ENCODE measurements at places on chromosomes 13 and 19. TPM values are rescaled to one million over a fixed set of nuclear protein-coding genes. Genes with fewer than 3 reads are reported as not detected.

DNA sequence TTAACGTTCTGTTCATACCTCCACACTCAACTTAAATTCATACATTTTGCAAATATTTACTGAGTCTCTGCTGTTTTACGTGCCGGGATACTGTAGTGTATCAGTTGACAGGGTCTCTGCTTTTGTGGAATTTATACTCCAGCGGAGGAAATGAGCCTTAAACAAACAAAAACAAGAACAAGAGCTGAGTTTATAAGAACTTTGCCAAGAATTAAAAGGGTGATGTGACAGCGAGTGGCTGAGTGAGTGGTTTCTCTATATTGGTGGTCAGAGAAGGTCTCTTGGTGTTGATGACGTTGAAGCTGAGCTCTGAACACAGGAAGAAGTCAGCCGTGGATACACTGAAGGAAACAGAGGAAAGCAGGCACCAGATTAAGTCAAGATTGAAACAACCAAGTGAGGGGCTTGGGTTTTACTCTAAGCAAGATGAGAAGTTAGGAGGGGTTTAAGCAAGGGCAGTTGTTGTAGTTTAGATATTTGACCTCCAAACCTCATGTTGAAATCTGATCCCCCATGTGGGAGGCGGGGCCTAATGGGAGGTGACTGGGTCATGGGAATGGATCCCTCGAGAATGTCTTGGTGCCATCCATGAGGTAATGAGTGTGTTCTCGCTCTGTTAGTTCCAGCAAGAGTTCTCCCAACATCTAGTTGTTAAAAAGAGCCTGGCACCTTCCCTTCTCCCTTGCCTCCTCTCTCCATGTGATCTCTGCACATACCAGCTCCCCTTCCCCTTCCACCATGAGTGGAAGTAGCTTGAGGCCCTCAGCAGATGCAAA is 248.3 kb downstream of the DCLK1 start:
- no peak for DNase-seq

DNA sequence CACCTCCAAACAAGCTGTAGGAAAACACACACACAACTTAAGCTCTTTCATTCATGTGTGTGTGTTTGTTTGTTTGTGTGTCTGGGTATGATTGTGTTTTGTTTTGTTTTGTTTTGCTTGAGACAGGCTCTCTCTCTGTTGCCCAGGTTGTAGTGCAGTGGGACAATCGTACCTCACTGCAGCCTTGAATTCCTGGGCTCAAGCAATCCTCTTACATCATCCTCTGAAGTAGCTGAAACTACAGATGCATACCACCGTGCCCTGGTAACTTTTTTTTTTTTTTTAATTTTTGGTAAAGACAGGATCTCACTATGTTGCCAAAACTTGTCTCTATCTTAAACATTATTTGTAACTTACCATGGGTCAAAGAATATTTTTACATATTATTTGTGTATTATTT is 431.7 kb downstream of the SLITRK1 start:
- DNase-seq, result peak; percentile 7

GRCh38 chr19:12513531-12514061 is 29.0 kb upstream of the ZNF709 start:
- DNase-seq, result no peak

PTBP1 gene
- 88.9 TPM for total RNA-seq

DNA sequence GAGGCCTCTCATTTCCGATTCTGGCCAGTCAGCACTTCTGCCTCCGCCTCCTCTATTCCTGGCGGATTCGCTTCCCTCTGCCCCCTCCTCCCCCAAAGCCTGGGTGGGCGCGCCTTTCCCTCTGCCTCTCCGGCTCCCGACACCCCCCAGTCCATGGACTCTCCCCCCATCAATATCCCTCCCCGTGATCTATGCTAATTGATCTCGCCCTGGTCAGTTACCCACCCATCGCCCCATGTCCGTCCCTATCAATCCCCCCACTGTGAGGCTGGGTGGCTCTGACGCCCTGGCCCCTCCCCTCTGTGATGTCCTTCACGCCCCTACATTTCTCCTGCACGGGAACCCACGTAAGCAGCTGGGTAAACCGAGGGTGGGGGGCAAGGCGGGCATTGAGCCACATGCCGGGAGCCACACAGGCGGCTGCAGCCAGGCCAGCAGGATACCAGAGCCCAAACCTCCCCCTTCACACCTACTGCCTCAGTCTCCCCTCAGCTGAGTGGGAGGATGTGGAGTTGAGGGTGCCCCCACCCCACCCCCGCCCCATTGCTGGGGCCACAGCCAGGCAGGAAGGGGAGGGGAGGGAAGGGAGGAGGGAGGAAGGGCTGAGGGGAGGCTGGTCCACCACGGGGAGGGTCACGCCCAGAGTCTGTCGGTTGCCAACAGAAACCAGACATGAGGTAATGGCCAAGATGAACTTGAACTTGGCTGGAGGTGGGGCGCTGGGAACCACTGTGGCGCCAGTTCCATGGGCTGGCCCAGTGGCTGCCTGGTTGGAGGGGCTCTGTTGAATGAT is 21.0 kb downstream of the SMIM24 start:
- DNase-seq, result peak; percentile 40

DNA sequence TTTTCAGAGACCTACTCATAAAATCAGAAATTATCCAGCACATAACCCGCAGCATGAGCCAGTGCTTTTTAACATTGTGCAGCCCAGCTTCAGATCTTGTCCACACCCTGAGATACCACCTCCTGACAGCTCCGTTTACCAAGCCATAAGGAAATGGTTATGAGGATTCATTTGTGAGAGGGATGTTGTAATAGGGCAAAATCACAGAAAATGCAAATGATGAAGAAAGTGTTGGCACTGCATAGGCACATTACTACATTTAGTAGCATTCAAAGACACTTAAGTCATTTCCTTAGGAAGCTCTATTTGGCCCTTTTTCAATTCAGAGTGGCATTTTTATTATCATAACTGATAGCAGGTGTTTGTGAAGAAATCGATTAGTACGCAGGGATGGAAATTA is 277.5 kb downstream of the DNAJC15 start:
- no peak for DNase-seq

ADGRE3 gene
- not detected for total RNA-seq

DNA sequence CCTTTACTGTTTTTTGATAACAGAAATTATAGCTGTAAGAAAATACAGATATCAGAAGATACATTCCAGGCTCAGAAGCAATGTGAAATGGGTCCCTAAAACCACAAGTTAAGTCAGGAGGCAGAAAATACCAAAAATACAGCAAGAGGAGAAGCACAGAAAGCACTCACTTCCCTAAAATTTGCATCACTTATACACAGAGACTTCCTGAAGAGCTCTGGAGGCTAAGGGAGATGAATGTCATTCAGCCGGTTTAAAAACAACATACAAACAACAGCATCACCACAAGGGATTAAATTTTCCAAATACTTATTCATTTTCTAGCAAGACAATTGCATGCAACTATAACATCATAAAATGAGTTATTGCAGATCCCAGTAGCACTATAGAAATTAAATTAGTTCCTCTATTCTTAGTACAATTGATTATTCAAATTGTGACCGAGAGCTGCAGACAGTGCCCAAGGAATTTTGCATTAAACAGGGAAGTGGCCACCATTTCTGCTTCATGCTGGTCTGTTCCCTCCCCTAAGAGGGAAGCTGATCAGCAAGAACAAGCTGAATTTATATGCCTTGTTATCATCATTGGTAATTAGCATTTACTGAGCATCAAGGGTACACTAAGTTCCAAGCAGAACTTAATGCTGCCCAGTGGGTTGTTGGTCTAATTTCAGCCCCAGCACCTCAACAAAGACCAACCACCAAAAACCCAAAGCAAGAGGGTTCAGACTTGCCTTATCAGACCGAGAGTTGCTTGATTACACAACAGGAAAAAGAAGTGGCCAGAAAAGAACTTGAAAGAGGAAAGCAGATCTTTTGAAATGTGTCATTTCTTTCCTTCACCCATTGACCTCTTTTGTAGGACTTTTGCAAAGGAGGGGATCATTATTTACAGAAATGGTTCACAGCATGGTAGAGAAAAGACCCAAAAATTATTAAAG is 140.7 kb downstream of the KCTD12 start:
- DNase-seq, result no peak

SCGB2B2 gene
- 0.17 TPM for total RNA-seq

DNA sequence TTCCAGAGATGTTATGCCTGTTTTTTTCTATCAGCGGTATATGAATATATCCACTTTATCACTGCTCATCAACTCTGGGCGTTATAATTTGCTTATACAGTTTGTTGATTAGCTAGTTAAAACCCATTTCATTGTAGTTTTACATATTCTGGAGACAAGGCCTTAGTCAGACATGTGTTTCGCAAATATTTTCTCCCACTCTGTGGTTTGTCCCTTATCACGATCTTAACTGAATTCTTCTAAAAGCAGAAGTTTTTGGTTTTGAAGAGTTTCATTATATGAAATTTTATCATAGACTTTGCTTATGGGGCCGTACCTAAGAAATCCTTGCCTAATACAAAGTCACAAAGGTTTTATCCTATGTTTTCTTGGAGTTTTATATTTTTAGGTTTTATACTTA is 84.6 kb downstream of the FRY start:
- no peak for DNase-seq

GRIK5 gene
- total RNA-seq, result 0.45 TPM

GRCh38 chr13:114035186-114035582 is 61.3 kb upstream of the C13orf46 start:
- DNase-seq, result no peak

ADAMTSL5 gene
- total RNA-seq, result 5.3 TPM

ZNF729 gene
- total RNA-seq, result not detected

ZNF146 gene
- 77.3 TPM for total RNA-seq

NLRP4 gene
- total RNA-seq, result not detected

- no peak for DNase-seq
Observed at GRCh38 chr19:44112802-44113137, 429 bp upstream of the ZNF225 start.

DNA sequence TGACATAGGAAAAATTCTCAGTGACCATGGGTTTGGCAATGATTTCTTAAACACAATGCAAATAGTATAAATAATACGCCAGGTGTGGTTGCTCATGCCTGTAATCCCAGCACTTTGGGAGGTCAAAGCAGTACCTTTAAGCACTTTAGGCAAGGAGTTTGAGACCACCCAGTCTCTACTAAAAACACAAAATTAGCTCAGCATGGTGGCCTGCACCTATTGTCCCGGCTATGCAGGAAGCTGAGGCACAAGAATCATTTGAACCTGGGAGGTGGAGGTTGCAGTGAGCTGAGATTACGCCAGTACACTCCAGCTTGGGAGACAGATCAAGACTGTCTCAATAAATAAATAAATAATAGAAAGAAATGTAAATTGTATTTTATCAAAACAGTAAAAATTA is 356.5 kb upstream of the SLITRK6 start:
- DNase-seq, result no peak

DNA sequence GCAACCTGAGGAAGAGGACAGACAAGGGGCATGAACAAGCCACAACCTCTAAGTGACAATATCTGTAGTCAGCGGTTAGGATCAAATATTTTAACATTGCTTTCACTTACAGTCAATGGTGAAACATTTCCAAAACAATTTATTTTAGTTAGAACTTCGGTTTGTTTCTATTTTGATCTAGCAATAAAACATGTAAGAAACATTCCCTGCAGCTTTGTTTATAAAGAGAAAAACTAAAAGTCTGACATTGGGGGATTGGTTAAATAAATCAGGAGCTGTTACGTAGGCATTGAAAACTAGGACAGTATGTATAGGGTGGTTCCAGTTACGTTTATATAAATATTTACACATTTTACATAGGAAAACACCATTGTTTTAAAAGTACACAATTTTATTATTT is 3.4 kb downstream of the URI1 start:
- DNase-seq, result no peak

- no peak for DNase-seq
Observed at GRCh38 chr13:112454648-112455334, 78.6 kb downstream of the SPACA7 start.

Data from mammary epithelial cell (primary cell).